ENCODE measurements at places on chromosomes 12 and 14.
A peak's percentile ranks its signal among the peaks of the same experiment; 100 is the strongest.

GRCh38 chr12:107748472-107748871 is 12.5 kb downstream of the PRDM4 start:
- DNase-seq = no peak

GRCh38 chr12:58727521-58727920 is 192.8 kb downstream of the LRIG3 start:
- no peak for DNase-seq

DNA sequence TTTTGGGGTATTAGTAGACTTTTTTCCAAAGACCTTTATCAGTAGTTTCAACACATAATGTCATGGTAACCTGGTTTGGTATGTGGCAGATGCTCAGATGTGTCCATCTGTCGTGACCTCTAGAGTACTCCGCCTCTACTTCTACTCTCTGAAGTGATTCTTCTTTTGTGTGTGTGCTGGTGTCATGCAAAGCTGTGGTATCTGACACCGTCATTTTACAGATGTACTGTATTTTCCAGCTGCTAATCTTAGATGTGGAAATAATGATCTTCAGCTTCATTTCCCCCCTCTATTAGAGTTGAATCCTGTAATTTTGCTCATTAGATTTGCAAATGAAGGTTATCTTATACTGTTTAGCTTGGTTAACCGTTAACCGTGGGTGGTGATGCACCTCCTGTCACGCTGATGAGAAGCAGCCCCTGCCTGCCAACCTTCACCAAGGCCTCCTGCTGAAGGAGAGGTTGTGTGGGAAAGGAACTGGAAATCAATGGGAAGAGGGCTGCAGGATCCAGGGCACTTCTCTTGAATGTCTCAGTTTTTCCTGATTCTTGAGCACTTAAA is 222.4 kb upstream of the AMIGO2 start:
- no peak for DNase-seq

DNA sequence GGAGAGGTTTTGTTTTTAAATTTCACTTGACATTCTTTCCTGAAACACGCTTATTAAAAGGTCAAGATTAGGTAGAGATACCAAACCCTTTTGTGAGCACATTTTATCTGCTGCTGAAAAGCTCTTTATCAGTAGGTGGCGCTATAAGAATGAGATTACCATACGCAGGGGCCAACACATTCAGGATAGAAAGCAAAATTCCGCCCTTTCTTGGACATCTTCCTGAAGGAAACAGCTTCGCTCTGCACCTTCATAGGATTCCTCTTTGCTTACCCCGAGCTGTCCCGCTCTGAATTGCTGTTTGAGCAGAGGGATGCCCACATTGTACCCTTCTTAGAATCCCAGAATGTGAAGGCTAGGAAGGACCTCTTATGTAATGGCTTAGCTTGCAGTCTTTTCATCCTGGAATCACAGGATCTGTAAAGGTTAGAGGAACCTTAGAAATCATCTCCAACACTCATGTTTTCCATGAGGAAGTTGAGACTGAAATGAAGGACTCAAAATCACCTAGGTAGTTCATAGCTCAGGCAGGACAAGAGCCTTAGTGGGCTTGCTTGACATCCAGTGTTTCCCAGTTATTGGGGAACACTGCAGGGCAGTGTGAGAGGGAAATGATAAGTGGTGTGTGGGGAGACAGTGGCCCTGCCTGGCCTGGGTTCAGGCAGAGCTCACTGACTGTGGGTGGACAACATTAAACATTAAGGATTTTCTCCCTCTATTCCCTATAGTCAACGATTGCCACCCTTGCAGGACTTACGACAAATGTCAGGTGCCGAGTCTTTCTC is 38.7 kb upstream of the CRY1 start:
- no peak for DNase-seq

DNA sequence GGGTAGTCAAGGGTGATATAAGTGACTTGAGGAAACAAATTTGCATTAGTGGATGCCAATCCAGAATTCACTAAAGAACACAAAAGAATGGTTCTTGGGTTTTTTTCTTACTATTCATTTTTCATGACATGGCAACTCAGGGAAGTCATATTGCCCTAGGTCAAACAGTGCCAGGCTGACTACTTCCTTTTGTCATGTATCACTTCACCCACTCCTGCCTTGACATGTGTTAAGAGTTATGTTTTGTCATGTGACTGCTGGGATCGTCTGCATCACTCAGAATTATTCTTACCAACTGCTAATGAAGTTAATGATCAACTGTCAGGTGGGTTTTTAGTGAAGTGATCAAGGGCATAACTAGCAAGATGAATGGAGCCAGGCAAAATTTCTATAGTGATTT is 74.2 kb downstream of the PRORP start:
- DNase-seq = no peak

GRCh38 chr12:10075451-10075850 is 23.3 kb downstream of the CLEC1A start:
- no peak for DNase-seq

GRCh38 chr12:121776190-121777098 is 17.0 kb downstream of the RHOF start:
- peak; percentile 78 for DNase-seq

- DNase-seq = no peak
Observed at GRCh38 chr12:103401421-103401820, 94.3 kb downstream of the C12orf42 start.

GRCh38 chr14:73203527-73203926 is 33.8 kb upstream of the PAPLN start:
- DNase-seq = no peak

DNA sequence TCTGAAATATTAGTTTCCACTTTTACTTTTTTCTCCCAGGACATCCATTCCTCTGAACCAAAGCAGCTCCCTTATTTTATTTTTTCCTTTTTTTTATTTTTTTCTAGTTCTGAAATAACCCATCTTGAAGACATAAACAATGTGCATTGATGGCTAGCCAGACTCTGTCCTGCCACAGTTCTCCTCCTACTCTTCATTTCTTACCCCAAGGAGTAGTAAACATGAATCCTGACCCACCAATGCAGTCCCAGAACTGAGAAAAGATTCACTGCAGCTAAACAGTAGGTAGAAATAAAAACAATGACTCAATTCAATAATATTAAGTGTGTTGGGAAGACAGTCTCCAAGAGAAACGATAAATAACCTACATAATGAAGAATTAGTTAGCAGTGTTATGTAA is 65.7 kb upstream of the NOVA1 start:
- DNase-seq = no peak

GRCh38 chr14:96089401-96089800 is 50.2 kb downstream of the C14orf132 start:
- DNase-seq = no peak

DNA sequence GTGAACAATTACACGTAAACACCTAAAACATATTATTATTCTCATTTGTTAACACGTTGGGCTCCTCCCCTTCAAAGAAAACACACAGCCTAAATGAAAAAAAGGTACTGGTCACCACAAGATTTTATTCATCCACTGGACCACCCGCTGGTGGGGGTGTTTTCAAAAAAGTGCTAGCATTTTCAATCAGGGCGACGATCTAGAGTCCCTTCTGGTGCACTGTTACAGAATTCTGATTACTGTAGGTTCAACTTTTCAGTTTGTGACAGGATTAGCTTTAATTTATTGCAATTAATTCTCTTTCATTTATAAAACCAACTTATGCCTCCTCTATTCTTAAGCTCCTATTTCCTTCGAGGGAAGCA is 443 bp downstream of the MAGOHB start:
- DNase-seq = no peak

DNA sequence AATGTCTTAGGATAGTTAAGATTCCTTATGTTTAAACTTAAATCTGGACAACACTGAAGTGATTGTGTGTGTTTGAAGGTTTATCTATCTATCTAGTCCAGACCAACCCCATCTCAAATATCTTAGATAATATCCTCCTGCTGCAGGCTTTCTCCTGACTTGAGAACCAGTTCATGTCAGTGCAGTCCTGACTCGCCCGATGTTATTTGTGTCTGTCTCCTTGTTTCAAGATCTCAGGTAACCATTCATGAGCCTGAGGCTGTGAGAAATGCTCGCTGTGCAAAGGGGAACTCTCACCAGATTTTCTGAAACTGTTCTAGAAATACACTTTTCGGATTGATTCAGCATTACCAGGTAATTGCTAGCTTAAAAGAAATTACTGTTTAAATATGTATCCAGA is 356.2 kb downstream of the SNAPC1 start:
- DNase-seq = no peak

DNA sequence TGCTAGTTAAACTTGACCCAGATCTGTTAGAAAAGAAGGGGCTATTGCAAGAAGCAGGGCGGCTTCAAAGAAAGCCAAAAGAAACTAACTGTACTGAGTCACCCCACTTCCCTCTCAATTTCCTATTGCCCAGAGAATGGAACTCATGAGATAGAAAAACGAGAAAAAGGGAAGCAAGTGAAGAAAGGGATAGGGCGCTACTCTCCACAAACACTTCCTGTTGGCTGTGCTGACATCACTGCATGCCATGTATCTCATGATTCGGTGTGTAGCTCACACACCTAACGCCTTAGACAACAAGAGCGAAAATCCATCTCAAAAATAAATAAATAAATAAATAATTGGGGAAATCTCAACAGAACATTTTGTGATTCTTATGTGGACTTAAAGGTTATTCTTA is 13.0 kb upstream of the P2RX4 start:
- no peak for DNase-seq

DNA sequence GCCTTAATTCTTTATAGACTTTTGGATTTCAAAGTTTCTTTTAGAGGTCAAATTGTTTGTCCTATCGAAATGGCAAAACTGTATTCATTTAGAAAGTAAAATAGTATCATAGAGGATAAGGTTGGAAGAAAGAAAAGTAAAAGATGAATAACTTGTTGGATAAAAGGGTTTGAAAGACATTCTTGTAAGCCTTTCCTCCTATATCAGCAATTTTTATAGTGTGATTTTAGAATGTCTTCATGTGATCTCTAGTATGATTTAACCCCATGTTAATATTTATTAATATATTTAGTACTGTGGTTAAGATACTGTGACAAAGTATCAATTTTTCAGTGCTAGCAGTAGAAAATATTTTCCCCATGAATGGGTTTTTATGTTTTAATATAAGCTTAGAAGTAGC is 4.5 kb downstream of the ARF6 start:
- DNase-seq = no peak

DNA sequence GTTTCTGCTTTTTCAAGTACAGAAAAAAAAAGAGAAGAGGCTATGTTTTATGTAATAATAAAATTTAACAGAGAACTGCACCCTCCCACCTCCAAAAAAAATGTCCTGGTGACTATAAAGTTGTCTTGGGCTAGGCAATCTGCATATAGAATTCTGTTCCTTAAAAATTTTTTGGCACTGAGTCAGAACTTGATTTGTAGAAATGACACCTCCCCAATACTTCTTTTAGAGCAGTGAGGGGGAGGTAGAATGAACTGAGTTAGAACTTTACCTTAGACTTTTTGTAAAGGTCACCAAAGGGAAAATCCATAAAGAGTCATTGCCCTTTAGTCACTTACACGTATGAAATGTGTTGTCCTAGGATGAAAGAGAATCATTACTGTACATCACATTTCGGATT is 80.0 kb downstream of the BTG1 start:
- no peak for DNase-seq

- no peak for DNase-seq
Observed at GRCh38 chr14:21268617-21269251, 508 bp downstream of the HNRNPC start.
